ENCODE measurements at places on chromosomes 4 and X. TPM values are rescaled to one million over a fixed set of nuclear protein-coding genes. Genes with fewer than 3 reads are reported as not detected.

The ITIH6 gene
- total RNA-seq, result not detected

The MAGEA2 gene
- 0.53 TPM for total RNA-seq

The REELD1 gene
- 0.16 TPM for total RNA-seq

The SFRP2 gene
- total RNA-seq, result 0.15 TPM

The IGFBP7 gene
- total RNA-seq, result 0.78 TPM

The MAGEA4 gene
- not detected for total RNA-seq

The JCHAIN gene
- total RNA-seq, result not detected

The PPBP gene
- not detected for total RNA-seq
